Foreskin melanocyte (primary cell): ENCODE measurements at places on chromosomes 1 and 21.
A peak's percentile ranks its signal among the peaks of the same experiment; 100 is the strongest.

GRCh38 chr1:51768971-51769588 is 109.4 kb downstream of the NRDC start:
- DNase-seq, result peak; percentile 50

DNA sequence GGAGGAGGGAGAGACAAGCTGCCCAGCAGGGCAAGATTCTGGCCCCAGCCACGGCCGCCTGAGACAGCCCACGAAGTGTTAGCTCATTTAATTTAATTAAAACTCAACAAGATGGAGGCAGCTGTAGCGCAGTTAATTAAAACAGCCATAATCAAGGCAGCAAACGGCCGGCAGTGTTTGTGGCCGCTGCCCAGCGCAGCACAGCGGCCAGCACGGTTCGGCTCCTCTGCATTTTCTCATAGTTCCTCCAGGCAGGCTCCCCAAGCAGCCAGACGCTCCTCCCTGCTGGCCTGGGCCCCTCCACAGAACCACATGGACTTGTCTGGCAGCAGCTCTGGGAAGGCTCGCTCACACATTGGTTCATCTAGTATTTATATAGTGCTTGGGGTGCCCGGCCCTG is 40.0 kb downstream of the PTPRF start:
- no peak for DNase-seq

DNA sequence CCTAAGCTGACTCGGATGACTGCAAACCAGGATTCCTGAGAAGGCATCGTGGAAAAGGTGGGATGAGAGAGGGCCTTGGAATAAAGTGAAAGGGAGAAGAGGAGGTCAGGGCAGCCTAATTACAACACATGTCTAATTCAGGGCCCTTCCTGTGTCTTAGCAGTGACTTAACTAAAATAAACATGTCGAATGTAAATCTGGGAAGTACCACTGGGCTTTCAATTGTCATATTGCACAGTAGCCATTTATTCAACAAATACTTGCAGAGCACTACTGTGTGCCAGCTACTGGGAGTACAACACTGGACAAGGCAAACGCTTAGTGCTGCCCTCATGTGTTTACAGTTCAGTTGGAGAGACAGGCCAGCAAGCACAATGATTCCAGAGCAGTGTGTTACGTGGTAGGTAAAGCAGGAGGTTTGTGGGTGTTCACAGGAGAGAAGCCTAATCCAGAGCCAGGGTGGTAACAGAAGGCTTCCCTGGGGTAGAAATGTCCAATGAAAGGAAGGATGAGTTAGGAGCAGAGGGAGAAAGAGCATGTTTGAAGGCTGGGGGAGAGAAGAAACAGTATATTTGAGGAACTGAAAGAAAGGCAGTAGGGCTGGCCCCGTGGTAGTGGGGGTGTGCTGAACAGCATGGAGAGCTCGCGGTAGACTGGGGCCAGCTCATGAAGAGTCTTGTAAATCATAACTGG is 38.0 kb upstream of the RASAL2 start:
- peak; percentile 16 for DNase-seq

- no peak for DNase-seq
Observed at GRCh38 chr1:204073837-204074273, 940 bp downstream of the SOX13 start.

- DNase-seq, result no peak
Observed at GRCh38 chr1:230127105-230128054, 60.3 kb downstream of the GALNT2 start.

DNA sequence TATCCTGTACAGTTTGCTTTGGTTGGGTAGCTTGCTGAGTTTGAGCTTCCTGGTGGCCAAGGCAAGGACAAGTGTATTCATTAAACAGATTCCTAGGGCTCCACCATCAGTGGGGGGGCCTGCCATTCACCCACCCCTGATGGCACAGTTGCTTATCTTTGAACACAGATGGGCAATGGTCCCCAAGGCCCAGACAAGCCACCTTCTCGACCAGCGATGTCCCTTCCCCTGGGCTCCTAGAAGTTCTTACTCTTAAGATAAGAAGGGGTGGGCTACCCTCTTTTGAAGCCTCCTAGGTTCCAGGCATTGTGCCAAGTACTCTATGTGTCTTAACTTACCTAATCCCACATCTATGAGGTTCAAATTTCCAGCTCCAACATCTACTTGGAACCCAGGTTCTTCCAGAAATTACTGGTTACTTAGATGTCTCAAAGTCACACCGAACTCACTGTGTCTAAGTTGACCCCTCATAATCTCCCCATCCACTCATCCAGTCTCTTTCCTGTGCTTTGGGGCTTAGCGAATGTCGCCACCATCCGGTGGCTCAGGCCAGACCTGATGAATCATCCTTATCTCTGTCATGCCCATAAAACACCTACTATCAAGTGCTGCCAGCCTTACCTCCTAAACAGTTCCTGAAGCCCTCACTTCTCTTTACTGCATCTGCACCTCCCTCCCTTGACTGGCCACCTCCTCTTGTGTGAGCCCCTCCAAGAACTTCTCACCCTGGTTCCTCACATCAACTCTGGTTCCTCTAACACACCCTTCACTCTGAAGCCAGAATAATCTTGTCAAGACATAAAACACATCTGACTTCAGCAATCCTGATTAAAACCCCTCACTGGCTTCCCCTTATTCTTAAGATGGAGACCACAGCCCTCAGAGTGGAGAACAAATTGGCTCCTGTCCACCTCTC is 50.1 kb downstream of the KLHDC7A start:
- DNase-seq, result no peak

DNA sequence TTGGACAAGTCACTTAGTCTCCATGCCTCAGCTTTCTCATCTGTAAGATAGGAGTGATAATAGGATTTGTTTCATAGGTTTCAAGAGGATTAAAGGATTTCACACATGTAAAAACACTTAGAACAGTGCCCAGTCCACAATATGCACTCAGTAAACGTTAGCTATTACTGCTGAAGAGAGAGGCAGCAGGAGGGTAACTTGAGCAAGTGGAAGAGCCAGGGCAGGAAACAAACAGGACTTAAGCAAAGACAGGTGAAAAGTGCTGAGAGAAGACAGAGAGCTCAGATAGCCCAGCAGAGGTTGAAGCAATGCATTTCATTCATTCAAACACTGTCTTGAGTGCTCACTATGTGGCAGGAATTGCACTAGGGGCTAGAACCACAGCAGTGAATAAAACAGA is 21.1 kb upstream of the H3-3A start:
- no peak for DNase-seq

- no peak for DNase-seq
Observed at GRCh38 chr1:231172411-231172810, 10.6 kb downstream of the TRIM67 start.

- no peak for DNase-seq
Observed at GRCh38 chr1:75970631-75971030, 38.4 kb upstream of the ASB17 start.

DNA sequence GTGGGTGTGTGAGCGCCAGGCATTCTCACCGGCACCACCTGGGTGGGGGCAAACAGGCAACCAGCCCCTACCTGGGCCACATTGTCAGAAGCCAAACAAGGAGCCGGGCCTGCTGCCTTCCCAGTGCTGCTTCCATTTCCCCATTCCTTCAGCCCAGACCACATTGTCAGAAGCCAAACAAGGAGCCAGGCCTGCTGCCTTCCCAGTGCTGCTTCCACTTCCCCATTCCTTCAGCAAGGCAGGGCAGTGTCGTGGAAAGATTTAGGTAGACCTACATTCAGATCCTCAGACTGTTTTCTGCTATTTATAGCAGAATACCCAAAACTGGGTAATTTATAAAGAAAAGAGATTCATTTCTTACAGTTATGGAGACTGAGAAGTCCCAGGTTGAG is 47.0 kb upstream of the EFHD2 start:
- DNase-seq, result no peak

GRCh38 chr1:20210736-20211460 is 24.6 kb upstream of the PLA2G2C start:
- no peak for DNase-seq

DNA sequence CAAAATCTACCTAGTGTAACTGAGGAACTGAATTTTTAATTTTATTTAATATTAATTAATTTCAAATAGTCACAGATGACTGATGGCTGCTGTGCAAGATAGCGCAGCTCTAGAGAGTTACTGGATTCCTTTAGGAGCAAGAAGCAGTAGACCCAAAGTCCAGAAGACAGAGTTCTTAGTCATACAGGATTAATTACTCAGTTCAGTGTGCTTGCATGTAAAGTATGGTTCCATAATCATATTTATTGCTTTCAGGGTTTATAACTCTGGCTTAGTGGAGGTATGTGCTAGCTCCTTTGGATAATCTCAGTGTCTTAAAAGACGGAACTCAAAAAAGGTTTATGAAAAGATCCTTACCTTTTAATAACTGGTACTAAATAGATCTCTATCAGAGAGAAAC is 17.4 kb downstream of the CEPT1 start:
- DNase-seq, result no peak

DNA sequence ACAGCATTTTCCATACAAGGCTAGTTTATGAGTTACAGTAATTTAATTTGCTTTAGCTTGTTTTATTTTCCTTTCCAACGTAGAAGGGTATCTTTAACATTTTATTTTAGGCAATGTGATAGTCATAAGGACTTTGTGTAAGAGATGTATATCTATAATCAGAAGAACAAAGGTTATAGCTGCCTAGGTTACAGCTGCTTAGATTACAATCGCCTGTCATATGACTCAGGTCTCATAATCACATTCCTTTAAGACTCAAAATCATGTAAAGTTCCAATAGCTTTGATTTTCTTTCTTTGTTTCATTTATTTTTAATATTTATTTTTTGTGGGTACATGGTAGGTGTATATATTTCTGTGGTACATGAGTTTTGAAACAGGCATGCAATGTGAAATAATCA is 37.8 kb upstream of the COP1 start:
- DNase-seq, result no peak

- DNase-seq, result no peak
Observed at GRCh38 chr1:33547576-33547975, 75.1 kb downstream of the ZSCAN20 start.

GRCh38 chr1:235935235-235936225 is 68.8 kb upstream of the LYST start:
- DNase-seq, result peak; percentile 97

GRCh38 chr1:181189691-181190363 is 101.3 kb downstream of the IER5 start:
- peak; percentile 35 for DNase-seq

GRCh38 chr1:53636621-53637171 is 102.3 kb downstream of the GLIS1 start:
- DNase-seq, result no peak

DNA sequence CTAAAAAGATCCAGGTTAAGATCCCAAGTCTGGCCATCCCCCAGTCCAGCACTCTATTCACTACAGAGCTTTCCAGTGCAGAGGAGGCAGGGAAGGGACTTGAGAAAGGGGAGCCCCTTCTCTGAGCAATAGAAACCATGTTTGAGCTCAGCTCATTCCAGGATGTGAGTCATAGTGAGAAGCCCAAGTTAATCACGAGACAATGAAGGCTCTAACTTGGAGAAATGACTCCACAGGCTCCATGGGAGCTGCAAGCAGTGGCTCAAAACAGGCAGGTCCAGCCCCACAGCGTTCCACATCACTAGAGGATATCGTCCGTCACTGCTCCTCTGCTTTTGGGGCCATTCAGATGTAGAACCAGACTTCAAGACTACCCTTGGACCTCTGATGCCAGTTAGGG is 59.1 kb downstream of the CAMK2N1 start:
- peak; percentile 77 for DNase-seq

- peak; percentile 81 for DNase-seq
Observed at GRCh38 chr1:84598846-84599741, 24.9 kb upstream of the CTBS start.

DNA sequence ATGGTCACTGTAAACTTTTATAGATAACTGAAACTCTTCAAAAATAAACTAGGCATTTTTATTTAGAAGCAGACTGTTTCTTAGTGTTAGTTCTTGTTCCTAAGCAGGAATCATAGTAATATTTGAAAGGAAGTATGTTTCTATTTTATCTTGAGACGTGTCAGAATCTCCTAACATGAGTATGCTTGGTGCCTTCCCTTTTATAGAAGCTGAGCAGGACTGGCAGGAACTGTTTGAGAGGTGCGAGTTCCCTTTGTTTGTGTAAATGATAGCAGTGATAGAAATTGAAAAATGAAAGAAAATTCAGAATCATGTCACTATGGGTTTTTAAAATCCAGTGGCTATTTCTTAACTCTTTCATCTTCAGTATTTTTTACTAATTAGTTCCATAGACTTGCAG is 56.9 kb downstream of the LRRC8D start:
- DNase-seq, result no peak

DNA sequence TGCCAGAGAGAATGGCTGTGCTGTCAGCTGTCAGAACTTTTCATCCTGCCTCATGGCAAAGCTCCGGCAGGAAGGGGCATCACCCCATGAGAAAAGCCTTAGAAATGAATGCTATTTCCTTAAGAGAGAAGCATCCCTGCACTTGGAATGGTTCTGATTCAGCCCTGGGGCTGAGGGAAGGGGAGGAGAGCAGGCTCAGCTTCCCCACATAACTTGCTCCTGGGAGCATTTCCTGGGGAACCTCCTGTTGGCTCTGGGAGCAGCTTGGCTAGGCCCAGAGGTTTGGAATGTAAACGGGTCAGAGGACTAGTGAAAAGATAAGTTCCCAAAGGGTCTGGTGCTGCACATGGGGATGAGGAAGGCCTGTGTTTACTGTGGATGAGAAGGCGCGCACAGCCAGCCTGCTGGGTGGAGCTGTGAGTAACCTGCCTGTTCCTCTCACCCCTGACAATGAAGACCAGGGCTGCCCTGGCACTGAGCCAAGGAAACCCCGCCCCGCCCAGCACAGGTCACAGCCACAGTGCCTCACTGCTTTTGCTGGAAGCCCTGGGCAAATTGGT is 5.0 kb downstream of the PRELP start:
- DNase-seq, result peak; percentile 66

- DNase-seq, result no peak
Observed at GRCh38 chr1:182441719-182442118, 8.2 kb upstream of the RGSL1 start.

GRCh38 chr1:215635827-215636226 is 68.7 kb downstream of the KCTD3 start:
- no peak for DNase-seq

DNA sequence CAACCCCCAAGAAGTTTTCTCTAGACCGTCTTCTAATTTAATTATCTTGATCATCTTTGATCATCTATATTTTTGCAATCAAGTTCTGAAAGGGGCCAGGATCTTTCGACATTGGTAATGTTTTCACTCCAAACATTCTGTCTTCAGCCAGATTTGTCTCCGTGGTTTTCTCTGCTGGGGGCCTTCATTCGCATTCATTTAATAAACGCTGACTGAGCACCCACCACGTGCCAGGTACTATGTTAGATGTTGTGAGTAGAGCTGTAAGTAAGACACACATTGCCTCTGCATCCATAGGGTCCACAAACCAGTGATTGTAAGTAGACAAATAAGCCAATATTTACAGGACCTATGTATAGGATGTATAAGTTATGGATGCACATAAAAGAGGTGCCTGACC is 134.5 kb upstream of the MROH9 start:
- DNase-seq, result no peak
